ENCODE measurements at places on chromosomes 3 and 15.

- DNase-seq = no peak
Measured at GRCh38 chr15:61133361-61133760, 95.7 kb downstream of the RORA start.

- DNase-seq = peak; percentile 76
Measured at GRCh38 chr3:124770336-124771082, 40.3 kb downstream of the UMPS start.

- DNase-seq = no peak
Measured at GRCh38 chr3:108416111-108416869, 94.1 kb downstream of the MYH15 start.

DNA sequence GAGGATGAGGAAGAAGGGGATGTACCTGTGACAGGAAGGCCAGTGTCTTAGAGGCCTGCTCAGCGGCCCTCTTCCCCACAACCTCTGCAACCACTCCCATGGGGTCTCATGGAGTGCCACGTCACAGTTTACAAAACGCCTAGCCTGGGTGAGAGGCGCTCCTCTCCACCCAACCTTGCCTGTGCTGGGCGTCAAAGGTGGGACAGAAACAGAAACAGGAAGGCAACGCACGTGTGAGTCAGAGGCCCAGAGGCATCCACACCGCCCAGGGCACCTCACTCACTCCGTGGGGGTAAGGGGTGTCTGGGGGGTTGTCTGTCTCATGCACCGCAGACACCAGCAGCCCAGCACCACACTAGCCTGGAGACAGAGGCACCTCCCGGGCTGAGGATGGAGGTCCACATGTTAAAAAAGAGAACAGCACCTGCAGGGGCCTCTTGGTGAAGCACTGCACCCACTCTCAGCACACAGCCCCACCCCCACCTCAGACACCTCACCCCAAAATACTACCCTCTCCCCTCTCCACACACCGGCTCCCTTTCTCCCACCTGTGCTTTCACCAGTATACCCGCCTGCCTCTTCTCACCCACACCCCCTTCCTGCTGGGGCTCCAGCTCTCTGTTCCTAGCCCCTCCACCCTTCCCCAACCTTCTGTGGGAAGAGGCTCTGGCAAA is 4.7 kb upstream of the CALML4 start:
- DNase-seq = no peak

- DNase-seq = no peak
Measured at GRCh38 chr3:146421819-146422759, 47.3 kb downstream of the PLSCR2 start.

DNA sequence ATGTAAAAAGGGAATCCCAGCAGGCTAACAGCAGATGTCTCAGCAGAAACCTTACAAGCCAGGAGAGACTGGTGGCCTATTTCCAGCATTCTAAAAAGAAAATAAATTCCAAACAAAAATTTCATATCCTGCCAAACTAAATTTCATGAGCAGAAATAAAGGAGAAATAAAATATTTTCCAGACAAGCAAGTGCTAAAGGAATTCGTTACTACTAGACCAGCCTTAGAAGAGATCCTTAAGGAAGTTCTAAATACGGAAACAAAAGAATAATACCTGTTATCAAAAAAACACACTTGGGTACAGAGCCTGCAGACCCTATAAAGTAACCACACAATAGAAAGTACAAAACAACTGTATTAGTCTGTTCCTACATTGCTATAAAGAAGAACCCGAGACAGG is 41.4 kb downstream of the HDGFL3 start:
- no peak for DNase-seq

- no peak for DNase-seq
Measured at GRCh38 chr3:133856316-133856715, 39.4 kb downstream of the RAB6B start.

DNA sequence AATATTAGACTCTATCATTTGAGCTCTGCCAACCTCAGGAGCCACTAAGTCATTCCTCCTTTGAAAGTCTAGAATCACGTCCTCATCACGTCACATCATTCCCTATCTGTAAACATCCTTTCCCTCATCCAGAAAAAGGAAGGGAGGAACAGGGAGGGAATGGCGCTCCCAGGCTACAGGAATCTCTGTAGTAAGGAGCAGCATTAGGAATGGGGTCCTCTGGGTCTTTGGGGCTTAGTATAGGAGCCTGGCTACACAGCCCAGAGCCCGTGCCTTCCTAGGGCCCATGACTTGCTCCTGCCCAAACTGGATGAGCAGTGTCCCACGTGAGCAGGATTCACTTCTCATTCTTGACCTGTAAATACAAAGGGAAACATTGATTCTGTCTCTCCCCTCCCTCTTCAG is 1.6 kb downstream of the TAGLN3 start:
- no peak for DNase-seq

GRCh38 chr3:81709606-81710005 is 51.8 kb downstream of the GBE1 start:
- DNase-seq = no peak
